Cardiac ventricle fibroblast (primary cell): ENCODE measurements at places on chromosomes 16 and 17. TPM values are rescaled to one million over a fixed set of nuclear protein-coding genes. Genes with fewer than 3 reads are reported as not detected.

Gene GAS7
- total RNA-seq = 25.6 and 29.0 TPM in 2 replicates

Gene TUBG2
- 7.3 and 9.0 TPM in 2 replicates for total RNA-seq

Gene MPV17L
- total RNA-seq = 0.34 and 0.62 TPM in 2 replicates

Gene OR3A2
- total RNA-seq = not detected in 2 replicates

Gene CLEC3A
- not detected in 2 replicates for total RNA-seq

Gene CES5A
- total RNA-seq = not detected in 2 replicates

Gene MYH8
- total RNA-seq = not detected in 2 replicates

Gene NPIPB6
- total RNA-seq = 0.06 TPM in 1 of 2 replicates, not detected in the other

Gene KRTAP9-4
- total RNA-seq = not detected in 2 replicates

Gene NKIRAS2
- 38.6 and 40.2 TPM in 2 replicates for total RNA-seq

Gene PIGS
- total RNA-seq = 46.3 and 60.7 TPM in 2 replicates

Gene DRC3
- total RNA-seq = 0.87 and 2.0 TPM in 2 replicates

Gene CASKIN1
- total RNA-seq = 0.12 and 0.15 TPM in 2 replicates

Gene FGF11
- total RNA-seq = 1.1 and 1.2 TPM in 2 replicates

Gene CES1
- 28.2 and 41.6 TPM in 2 replicates for total RNA-seq

Gene KRT17
- total RNA-seq = 7.1 and 9.5 TPM in 2 replicates

Gene XAF1
- 11.1 and 14.4 TPM in 2 replicates for total RNA-seq

Gene HOXB6
- total RNA-seq = not detected in 2 replicates

Gene CCL16
- total RNA-seq = not detected in 2 replicates

Gene EPN3
- total RNA-seq = not detected in 2 replicates
